ENCODE measurements at places on chromosomes 2 and 18.
A peak's percentile ranks its signal among the peaks of the same experiment; 100 is the strongest.

DNA sequence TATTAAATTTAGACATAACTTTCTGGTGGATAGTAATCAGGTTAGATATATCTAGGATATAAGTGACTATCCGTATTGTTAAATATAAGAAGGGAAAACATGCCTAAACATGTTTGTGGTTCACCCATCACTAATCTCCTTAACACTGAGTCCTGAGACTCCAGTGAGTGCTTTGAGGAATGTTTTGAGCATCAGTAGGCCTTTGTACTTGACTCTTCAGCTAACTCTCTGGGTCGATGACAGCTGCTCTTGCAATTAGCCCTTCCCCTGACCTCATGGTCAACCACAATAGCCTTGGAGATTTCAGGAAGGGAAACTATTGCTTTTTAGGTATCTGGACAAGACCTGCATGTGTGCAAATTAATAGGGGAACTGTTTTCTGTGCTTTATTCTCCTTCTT lies 716.8 kb downstream of the EPHA4 start:
- DNase-seq, result no peak

DNA sequence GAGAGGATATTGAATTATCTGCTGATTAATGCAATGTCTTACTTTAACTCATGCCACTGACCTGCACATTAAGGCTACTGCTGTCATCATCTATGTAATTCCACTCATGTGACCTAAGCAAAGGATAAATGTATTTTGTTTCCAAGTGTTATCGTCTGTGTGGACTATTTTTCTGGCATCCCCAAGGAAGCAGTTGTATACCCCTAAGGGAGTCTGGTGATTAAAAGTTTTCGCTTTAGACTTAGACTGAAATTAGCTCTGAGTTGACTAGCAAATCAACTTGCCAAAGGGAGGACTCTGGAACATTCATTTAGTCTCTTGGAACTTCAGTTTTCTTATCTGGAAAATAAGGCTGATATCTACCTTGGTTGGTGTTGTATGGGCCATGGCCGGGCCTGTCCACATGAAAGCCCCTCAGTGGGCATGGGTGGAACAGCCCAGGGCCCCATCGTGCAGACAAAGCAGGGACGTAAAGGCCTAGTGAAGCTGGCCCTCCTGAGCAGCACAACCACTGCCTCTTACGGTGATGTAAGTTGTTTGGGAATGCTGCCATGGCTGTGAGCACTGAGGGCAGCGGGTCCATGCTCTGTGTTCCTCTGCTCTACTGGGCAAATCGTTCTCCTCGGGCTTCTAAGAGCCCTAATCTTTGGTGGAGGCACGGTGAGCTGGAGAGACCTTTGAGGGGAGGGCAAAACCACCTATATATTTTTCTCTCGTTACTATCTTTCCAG lies 144.4 kb upstream of the RNF152 start:
- no peak for DNase-seq

GRCh38 chr2:5132281-5132680 lies 559.9 kb upstream of the SOX11 start:
- no peak for DNase-seq

GRCh38 chr2:45432406-45432805 lies 178.7 kb downstream of the SRBD1 start:
- no peak for DNase-seq

- no peak for DNase-seq
Measured at GRCh38 chr18:67639872-67640271, 123.4 kb upstream of the DSEL start.

- DNase-seq, result no peak
Measured at GRCh38 chr2:218033590-218034496, 31.0 kb upstream of the TNS1 start.

DNA sequence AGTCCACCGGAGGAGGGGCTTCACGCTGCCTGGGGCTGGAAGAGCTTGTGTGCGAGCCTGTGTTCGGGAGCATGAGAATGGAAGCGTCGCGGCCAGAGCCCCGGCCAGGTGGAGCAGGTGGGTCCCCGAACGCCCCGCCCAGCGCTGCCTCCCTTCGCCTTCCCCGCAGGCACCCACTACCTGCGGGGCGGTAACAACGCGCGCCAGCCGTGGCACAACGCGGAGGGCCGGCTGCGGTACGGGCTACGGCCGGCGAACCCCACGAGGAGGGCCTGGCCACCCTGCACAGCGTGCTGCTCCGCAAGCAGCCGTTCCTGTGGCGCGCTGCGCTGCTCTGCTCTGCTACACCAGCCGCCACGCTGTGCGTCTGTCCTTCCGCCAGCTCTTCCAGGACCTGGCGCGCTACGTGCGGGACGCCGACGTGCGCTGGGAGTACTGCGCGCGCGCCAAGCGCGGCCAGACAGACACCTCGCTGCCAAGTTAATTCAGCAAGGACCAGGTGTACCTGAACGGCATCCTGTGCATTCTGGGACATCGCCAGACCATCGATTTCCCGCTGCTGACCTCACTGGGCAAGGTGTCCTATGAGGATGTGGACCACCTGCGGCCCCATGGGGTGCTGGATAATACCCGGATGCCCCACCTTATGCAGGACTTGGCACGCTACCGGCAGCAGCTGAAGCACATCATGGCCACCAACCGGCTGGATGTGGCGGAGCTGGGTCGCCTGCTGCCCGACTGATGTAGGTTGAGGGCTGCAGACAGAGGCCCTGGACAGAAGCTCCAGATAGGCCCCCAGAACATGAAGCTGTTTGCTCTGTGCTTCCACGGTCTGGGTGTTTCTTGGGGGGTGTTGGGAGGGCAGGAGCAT lies 200.6 kb downstream of the NAPG start:
- DNase-seq, result no peak

- no peak for DNase-seq
Measured at GRCh38 chr2:240351088-240351741, 84.2 kb upstream of the GPC1 start.

DNA sequence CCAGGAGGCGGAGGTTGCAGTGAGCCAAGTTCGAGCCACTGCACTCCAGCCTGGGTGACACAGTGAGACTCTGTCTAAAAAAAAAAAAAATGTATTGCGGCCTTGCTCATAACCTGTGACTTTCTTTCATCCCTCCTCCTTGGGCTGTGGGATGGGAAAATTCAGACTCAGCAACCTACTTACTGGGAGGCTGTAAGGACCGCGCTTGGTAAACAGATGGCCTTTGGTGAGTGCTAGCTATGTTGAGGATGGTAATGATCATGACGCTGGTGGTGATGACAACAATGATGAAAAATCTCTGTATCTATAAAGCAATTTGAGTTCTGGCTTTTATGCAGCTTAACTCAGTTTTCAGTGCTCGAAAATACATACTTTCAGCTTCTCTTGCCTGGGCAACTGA lies 64.7 kb upstream of the CCDC195 start:
- no peak for DNase-seq

GRCh38 chr2:235300368-235301201 lies 193.3 kb upstream of the AGAP1 start:
- no peak for DNase-seq

GRCh38 chr2:19800796-19801195 lies 101.0 kb downstream of the TTC32 start:
- DNase-seq, result no peak

- DNase-seq, result no peak
Measured at GRCh38 chr2:95298486-95299111, 1.5 kb downstream of the KCNIP3 start.

DNA sequence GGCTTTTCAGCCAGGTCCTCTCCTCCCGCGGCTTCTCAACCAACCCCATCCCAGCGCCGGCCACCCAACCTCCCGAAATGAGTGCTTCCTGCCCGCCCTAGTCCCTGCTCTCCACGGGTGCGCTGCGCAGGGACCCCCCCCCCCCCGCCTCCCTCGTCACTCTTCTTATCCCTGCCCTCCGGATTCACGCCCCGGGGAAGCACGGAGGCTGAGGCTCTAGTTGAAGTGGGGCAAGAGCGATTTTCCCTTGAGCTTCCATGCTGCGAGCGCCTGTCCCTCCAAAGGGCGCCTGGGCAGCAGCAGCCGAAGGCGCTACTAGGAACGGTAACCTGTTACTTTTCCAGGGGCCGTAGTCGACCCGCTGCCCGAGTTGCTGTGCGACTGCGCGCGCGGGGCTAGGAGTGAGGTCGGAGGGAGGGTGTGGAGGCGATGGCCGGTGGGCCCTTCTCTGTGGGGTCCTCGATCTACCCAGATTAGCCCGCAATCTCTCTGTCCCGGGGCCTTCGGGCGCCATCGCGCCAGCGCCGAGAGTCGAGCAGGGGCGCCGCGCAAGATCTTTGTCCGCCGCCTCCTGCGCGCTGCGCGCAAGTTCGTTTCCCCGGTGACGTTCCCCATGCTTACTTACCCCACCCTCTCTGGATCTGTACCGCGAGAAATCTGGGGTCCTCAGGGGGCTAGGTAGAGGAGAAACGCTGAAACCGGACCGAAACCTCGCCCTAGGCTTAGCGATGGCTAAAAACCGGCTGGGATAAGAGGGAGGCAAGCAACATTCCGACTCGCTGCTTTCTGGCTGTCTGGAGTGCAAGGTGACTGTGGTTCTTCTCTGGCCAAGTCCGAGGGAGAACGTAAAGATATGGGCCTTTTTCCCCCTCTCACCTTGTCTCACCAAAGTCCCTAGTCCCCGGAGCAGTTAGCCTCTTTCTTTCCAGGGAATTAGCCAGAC lies 677 bp downstream of the GAD1 start:
- DNase-seq, result no peak

DNA sequence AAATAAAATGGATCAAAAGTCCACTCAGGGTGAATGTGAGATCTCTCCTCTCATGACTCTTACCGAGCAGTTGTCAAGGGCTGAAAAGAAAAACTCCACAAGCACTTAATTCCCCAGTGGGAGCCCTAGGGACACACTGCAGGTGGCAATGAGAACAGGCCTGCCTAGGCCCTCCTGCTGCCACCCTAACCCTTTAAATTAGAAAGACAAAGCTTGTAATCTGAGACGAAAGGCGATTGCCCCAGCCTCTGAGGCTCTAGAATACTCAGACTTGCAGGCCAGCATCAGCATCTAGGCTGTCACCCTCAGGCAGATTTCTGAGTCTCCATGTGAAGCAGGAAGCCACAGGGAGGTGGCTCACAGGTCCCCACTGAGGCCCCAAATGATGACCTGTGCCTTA lies 457.0 kb upstream of the MYT1L start:
- no peak for DNase-seq

- DNase-seq, result no peak
Measured at GRCh38 chr2:44553456-44553855, 191.7 kb downstream of the CAMKMT start.

GRCh38 chr2:224009605-224010315 lies 29.3 kb downstream of the SERPINE2 start:
- DNase-seq, result no peak

DNA sequence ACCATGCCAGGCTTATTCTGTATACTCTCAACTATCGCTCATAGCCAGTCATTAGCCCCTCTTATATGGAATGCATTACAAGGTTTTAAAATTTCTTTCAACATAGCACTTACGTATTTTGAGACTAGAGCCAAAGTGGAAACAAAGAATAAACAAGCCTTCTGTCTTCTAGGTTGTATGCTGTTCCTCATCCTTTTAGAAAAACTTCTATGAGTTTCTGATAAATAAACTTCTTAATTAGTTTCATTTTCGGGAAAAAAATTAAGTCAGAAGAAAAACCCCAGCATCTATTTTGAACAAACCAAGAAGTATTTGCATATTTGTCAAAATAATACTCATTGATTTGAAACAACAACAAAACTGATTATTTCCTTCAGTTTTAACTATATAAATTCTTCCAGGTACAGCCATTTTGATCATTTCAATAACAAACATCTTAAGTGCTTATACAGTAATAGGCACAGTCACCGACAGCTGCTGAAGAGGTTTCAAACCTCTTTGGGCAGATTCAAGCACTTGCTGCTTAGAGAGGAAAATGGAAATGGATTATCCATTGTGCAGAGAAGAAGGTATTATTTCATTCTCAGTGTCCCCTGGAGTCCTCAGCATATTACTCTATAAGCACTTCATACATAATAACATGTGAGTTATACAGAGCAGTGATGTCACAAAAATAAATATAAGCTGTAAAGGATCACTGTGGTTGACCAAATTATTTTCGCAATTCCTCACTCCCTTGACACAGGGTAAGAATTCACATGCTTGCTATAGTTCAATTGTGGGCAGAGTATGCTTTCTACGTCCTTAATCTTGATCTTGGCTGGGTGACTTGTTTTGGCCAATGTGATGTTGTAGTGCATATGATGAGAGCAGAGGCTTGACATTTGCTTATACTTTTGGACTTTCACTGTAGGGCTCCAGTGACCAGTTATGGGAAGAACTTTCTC lies 833.8 kb downstream of the TRIB2 start:
- DNase-seq, result no peak

- DNase-seq, result no peak
Measured at GRCh38 chr2:101956465-101957438, 35.0 kb upstream of the IL1R2 start.

GRCh38 chr18:32139835-32140283 lies 48.2 kb downstream of the RNF138 start:
- DNase-seq, result no peak

- no peak for DNase-seq
Measured at GRCh38 chr2:48849770-48850169, 94.2 kb upstream of the LHCGR start.

DNA sequence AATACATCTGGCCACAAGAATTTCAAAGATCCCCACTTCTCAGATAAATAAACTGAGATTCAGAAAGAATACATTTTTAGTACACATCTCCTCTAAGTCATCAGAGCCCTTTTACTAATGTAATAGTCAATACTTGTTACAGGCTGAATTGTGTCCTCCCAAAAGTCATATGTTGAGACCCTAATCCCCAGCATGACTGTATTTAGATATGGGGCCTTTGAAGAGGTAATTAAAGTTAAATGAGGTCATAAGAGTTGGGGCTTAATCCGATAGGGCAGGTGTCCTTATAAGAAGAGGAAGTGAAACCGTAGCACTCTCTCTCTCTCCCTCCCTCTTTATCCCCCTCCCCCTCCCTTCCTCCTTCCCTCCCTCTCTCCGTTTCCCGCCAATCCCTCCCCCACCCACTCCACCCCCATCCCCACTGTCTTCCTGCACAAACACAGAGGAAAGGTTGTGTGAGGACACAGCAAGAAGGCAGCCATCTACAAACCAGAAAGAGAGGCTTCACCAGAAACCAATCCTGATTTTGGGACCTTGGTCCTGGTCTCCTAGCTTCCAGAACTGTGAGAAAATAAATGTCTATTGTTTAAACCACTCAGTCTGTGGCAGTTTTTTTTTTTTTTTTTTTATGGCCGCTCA lies 66.6 kb upstream of the ZNF397 start:
- no peak for DNase-seq

DNA sequence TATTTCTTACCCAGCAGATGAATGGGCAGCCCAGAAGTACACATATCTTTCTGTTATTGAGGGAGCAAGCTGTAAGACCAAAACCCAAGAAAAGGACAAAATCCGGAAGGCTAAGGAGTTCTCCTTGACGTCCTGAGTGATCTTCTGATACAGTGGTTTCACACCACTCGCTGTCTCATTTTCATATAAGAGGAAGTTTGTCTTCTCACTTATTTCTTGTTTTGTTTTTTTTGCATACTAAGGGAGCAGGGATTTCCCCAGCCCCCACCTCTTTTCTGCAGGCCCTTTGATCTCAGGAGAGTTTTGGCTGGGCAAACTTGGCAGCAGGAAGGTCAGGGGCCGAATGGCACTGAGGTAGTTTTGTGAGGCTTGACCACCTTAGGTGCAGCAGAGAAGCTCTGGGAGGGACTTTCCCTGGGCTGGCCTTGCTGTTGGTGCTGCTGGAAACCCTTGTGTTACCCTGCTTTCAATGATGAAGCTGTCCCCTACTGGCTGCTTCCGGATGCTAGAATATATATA lies 13.3 kb downstream of the CHRNA1 start:
- peak; percentile 28 for DNase-seq
